ENCODE measurements at places on chromosomes 2 and 18.

DNA sequence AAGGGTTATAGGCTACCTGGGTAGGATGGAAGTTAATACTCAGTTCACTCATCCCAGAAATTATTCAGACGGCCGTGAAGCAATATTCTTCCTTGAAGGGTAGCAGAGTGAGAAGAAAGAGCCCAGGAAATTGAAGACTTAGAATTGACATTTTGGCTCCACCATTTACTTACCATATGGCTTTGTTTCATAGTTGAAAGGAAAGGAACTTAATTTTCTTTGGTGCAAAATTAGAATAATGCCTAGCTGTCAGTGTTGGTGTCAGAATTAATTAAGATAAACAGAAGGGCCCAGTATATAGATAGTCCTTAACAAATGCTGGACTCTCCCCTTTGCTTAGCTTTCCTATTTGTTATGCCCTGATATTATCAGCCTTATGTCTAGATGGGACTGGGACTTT, 263.2 kb downstream of the KCNJ3 start:
- DNase-seq, result no peak

GRCh38 chr2:74357627-74358026, 14.4 kb upstream of the SLC4A5 start:
- DNase-seq, result no peak

- DNase-seq, result peak; percentile 66
These were observed at the start of gene STAT4 for GRCh38 chr2:191150600-191151330. Gene STAT4, minus strand, starts transcription at chr2:191150994. Its CDS starts 2,791 bp downstream, at chr2:191148203.

- peak; percentile 67 for DNase-seq
These were observed 131.6 kb downstream of the CDH2 start for GRCh38 chr18:28045176-28045810.

- no peak for DNase-seq
These were observed 11.1 kb upstream of the DLX1 start for GRCh38 chr2:172074254-172074653.

DNA sequence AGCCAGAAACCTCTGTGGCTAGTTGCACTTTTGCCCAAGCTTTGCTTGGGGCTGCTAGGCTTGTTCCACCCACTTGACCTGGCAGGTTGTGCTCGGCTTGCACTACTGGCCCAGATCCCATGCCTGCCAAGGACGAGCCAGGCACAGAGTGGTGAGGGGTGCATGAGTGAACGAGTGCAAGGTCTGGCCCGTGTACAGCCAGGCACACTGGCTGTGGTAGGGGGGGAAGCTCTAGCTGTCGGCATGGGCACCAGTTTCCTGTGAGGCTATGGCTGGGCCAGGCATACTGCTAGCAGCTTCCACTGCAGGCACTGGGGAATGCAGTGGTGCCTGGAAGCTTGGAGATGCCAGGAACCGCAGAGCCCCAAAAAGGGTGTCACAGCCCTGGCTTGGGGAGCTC, 210.4 kb downstream of the AKAIN1 start:
- no peak for DNase-seq

- DNase-seq, result no peak
These were observed 1065.1 kb upstream of the NRXN1 start for GRCh38 chr2:52097071-52097470.

- no peak for DNase-seq
These were observed 752 bp downstream of the MGAT4A start for GRCh38 chr2:98730053-98730706.

DNA sequence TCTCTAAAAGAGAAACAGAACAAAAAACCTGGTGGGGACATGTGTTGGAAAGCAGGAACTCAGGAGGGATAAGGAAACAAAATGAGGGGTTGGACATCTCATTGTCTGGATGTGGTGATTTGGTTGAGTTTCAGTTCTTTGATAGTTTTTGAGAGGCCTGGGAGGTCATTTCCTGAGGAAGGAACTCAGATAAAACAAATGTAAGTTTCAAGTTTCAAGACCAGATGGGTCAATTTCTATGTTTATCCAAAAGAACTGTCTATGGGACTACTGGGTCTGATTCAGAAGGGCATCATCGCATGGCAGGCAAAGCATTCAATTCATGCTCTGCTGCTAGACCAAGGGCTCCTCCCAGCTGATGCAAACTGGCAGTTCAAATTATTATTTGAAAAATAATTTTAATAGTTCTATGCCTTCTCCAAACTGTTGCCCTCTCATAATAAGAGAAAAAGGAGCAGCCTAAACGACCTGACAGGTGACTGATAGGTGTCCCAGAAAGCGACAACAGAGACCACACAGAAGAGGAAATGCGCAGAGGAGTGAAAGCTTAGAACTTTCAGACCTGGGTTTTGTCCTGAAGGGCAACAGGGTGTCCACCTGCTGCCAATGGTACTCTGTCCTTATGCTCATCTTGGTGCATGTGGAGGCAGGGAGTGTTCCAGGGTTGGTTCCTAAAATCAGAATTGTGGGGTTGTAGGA, 39.3 kb upstream of the SH3RF3 start:
- DNase-seq, result no peak

DNA sequence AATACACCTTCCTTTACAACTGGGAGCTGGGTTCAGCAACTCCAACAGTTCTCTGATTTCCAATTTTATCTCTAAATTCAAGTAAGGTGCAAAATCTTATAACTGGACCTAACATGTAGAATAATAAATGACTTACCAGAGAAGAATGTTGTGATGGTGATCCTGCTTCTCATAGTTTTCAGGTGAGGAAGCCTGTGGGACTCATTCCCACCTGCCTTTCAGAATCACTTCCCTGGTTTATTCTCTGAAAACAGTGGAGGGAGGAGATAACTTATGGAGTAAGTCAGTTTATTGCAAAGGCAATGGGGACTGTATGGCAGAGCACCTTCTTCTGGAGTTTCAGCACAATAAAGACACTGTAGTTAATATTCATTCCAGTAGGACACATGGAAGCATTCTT, 1188.2 kb upstream of the FAM98A start:
- no peak for DNase-seq

DNA sequence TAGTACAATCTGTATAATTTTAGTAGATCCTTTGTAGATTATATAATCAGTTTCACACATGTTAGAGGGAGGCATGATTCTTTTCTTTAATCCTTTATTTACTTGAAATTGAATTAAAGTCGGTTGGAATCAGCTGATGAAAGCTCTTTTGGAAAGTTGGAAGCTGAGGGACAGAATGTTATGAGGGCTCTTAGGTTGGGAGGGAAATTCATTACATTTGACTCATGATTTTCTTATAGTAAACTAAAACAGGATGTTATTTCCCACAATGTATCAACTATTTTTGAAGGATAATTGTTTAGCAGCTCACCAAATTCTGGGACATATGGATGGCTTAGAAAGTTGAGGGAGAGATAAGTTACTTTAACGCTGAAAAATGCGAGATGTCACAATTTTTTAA, 52.7 kb upstream of the TMEFF2 start:
- DNase-seq, result peak; percentile 17

DNA sequence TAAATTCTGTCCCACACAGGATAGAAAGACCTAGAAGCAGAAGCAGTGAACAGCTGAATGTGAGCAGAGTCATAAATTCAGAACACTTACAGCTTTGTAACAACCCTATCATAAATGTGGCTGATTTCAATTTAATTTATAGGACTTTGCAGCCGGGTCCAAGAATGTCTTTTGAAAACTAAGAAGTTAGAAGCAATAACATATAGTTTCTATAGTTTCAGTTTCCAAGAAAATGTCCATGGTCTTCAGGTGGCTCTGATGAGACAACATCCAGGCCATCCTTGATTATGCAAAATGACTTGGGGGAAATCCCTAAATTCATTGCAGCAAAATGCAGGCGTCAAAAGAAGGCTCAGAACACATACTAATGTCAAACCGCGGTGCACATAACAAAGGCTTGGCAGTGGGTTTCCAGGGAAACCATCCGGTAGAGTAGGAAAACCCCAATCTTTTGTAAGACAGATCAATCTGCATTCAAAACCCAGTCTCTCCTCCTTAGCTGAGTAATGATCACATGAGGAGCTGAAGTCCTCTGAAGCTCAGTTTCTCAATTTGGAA, 442.2 kb upstream of the ID2 start:
- DNase-seq, result peak; percentile 8

DNA sequence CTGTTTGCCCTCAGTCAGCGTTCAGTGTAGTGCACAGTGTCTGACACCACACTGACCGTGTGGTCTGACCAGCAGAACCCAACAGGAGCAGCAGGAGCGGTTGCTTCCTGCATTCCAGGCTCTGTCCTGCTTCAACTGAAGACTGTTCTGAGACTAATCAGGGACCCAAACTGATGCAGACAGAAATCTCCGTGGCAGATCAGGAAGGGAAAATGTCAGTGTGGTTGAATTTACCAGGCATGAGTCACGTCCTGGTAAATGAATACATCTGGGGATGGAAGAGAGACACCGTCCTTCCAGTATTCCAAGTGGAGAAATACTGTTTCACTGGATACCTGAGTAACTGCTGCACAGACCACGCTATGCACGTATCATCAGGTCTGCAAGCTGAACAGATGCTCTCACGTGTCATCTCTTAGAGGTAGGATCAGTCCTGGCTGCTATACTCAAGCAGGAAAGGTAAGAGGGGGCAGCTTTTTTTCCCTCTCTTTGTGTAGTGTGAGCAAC, 223.6 kb upstream of the EPAS1 start:
- peak; percentile 98 for DNase-seq

DNA sequence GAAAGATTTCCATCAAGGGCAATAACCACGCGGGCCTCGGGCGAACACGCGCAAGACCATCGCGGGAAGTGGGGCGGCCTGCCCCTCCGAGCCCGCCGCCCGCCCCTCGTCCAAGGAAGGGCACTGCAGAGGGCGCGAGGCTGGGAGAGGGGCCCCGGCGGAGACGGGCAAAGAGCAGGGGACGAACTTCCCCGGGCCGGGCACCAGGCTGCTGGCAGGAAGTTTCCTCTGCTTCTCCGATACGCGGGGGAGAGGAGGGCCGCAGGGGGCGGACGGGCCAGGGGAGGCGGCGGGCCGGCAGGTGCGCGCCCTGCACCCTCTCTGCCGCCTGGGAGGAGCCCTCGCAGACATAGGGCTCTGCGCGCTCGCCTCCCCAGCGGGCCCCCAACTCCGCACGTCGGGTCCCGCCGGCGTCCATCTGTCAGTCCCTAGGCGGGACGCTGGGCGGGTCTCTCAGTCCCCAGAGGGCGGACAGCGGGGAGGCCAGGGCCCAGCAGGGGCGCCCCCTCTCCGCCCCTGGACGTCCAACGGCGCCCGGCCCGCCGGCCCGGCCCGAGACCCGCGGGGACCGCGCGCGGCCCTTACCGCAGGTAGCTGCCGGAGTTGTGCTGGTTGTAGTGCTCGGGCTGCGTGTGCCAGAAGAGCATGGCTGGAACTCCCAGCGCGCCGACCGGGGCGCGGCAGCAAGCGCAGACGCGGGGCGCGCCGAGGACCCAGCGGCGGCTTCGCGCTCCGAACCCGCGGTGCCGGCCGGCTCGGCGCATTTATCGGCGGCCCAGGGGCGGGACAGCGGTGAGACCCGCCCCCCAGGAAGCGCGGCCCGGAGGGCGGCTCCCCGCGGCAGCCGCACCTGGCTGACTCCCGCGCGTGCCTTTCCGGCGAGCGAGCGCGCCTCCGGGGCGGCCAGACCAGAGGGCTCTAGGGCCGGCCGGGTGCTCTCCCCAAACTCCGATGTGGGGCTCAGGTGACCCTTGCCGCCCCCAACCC, at the start of gene TFCP2L1:
Gene TFCP2L1 (minus strand): TSS at position 740 of the 987 bp plus-strand sequence. CDS start 93 bp downstream, at position 647.
- DNase-seq, result no peak

GRCh38 chr2:238487652-238488346, 61.1 kb downstream of the ASB1 start:
- no peak for DNase-seq

DNA sequence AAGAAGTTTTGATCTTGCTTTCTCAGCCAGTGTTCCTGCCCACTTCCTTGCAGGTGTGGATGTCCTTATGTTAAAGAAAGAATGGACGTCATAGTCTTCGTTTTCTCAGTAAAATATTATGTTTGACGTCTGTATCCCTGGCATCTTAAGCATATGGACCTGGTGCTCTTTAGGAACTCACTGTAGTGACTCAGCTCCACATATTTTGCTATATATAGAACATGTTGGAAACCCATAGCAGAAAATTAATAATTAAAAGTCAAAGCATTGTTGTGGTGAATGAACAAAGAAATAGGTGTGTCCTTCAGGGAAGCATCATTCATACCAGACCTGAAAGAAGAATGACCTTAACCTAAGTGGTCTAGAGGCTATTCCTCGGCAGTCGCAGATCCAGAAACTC, 196.1 kb downstream of the MCFD2 start:
- peak; percentile 87 for DNase-seq
